Amniotic epithelial cell (primary cell): ENCODE measurements at places on chromosomes 16 and 17.

DNA sequence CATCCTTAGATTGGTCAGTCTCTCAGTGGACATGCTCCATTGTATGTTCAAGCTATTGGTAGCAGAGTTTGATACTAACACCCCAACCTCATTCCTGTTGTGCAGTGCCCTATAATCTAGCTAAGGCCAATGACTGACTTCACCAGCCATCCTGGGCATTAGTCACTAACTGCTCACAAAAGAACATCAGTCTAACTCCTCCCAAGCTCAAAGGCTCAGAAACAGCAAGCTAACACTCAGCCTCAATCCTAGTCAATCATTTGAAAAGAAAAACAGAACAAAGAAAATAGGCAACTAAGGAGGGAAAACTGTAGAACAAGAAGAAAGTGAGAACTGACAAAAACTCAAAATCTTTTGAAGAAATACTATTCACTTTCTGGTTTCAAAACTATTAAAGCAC is 199.1 kb upstream of the C17orf78 start:
- peak; percentile 46 for DNase-seq

DNA sequence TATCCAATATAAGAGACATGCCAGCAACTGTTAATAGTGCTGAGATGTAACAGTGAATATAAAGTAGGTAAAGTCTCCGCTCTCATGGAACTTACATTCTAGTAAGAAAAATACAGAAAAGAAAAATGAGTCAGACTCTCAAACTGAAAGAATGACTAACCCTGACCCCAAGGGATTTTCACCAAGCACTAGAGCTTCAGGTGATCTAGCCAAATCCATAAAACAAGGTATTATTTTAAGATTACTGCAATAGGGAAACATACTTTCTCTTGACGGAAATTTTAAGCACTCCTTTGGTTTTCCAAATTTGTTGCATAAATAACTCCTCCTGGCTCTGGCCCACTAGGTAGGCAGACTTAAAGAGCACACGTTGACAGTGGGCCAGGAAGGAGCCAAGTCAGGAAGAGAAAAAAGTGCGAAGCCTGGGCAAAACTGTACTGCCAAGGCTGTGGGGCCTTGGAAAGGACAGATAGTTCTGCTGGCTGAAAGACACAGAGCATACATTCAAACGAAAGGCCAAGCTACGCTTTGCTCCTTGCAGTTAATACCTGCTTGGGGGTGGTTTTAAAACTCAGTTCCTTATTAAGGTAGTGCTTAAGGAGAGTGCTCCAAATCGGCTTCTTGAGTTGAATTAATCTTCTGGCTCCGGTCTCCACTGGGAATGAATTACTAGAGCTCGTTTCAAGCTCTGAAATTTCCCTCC is 1.4 kb downstream of the GOT2 start:
- peak; percentile 27 for DNase-seq

DNA sequence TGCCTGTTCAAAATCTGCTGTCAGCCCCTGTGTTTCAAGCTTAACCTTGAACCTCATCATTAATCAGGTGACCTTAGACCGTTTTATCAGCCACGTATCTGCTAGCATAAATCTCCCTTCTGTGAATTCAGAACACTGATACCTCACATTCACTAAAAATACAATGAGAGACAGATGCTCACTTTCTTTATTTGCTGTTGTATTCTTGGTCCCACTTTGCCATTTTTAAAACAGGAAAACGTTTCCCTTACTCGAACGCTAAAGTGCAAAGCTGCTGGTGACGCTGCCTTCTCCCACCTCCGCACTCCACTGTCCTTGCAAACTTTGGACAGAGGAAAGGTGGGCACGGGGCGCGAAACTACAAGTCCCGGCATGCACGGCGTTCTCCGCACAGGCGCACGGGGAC is 220 bp upstream of the ARHGAP44 start:
- no peak for DNase-seq

DNA sequence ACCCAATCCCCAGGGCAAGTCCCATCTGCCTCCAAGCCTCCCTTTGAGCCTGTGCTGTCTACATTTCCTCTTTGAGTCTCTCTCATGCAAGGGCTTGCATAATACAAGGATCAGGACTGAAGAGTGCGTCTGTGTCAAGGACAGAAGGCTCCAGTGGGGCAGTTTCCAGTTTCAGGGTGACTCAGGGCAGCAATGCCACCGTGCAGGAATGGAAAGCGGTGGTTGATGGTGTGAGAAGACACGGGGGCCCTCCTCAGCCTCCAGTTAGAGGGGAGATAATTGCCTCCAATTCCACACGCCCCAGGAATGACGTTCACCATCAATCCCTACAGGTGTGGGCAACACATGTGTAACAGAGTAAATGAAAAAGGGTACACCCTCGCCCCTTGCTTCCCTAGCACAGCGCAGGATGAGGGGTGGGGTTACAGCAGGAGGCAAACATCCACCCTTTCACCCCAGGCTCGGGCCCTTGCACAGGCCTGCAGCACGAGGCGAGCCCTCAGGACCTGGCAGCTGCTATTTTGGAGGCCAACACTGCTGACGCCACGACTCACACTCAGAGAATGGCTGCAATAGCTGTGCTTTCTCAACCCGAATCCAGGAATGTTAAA is 24.8 kb upstream of the SLC25A19 start:
- peak; percentile 19 for DNase-seq

- DNase-seq, result no peak
These were observed 22.4 kb upstream of the HERPUD1 start for GRCh38 chr16:56909527-56909979.

- DNase-seq, result no peak
These were observed 15.0 kb downstream of the PPY start for GRCh38 chr17:43927060-43927864.

DNA sequence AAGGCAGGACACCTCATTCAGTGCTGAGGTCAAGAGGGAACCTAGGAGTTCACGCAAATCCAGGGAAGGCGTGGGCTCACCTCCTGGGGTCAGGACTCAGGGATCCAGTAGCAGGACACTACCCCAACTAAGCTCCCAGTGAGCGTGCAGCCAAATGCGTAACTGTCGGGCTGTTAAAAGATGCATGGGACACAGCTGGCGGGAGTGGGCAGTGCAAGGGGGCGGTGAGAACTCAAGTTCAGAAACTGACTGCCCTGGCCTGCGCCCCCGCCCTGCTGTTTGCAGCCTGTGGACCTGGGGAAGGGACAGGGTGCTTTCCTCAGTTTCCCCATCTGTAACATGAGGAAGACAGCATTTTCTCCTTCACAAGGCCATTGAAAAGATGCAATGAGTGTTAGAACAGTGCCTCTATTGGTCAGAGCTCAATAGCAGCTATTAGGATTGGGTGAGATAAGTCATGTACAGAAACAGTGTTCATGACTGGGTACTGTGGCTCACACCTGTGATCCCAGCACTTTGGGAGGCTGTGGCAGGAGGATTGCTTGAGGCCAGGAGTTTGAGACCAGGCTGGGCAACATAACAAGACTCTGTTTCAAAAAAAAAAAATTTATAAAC is 20.2 kb downstream of the CDIPT start:
- DNase-seq, result no peak

- no peak for DNase-seq
These were observed 3.1 kb downstream of the ZNF843 start for GRCh38 chr16:31439519-31439918.

DNA sequence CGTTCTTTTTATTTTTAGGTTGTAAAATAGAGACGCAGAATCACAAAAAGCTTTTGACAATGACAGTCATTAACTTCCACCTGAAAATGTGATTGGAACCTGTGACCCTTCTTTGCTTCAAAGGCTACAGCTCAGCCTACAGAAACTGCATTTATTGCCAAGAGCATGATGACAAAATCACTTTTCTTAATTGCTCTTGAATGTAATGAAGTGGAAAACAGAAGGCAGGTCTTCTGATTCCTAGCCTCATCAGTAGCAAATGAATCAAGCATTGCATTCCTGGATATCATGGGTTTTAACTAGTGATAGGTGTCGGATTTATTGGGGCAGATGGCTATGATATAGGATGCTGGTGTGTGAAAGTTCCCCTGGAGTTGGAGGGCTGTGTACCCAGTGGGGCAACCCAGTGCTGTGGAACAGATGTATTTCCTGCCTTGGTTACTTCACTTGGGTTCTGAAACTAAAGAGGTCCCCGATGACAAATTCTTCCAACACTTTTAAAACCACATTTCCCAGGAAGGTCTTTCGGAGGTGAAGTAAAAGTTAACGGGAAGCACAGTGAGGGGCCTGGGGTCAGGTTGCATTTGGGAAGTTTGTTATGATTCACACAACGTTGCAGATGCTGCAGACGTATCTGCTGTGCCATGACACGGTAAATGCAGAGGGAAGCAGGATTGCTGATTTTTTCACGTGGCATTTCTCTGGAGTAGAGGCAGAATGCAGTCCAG is 127.5 kb downstream of the HS3ST3A1 start:
- DNase-seq, result no peak

GRCh38 chr17:45573924-45574770 is 83.6 kb upstream of the PLEKHM1 start:
- DNase-seq, result peak; percentile 86

DNA sequence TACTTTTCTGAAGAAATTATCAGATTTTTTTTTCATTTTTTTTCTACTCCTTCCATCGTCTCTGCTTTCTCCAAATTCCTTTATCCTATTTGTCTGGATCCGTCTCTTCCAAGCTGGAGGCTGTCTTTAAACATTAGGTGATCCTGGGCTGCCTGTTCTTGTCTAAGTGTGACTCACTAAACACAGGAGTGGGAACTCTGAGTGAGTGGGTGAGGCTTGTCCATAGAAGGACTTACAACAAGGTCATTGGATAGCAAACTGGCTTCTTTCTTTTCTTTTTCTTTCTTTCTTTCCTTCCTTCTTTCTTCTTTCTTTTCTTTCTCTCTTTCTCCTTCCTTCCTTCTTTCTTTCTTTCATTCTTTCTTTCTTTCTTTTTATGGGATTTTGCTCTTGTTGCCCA is 18.2 kb downstream of the ALOX15 start:
- peak; percentile 92 for DNase-seq
